Transverse colon (tissue), 4 donors: ENCODE measurements at places on chromosomes 1 and 21. TPM values are rescaled to one million over a fixed set of nuclear protein-coding genes. Genes with fewer than 3 reads are reported as not detected.
A peak's percentile ranks its signal among the peaks of the same experiment; 100 is the strongest.

DNA sequence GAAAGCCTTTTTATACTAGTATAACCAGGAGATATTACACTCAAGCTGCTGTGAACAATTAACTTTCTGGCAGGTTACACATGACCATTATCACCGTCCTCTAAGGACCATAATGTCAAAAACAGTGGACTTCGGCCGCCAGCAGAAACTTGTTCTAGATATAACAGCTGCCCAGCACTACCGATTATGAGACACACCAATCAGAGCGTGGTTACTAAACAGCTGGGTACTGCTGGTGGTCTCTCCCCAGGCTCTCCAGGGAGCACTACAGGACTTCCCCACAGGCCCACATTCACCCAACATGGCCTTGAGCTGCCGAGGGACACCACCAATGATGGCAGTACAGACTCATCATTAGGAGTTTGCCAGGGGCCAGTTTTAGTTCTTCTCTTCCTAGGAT lies 57.9 kb upstream of the CTBS start:
- H3K27ac ChIP-seq: peak overlapping the region; percentile 60
- H3K4me1 ChIP-seq: peaks cover 22% of the 10 kb centered on the region
- DNase-seq: no peak
- no peaks in the 10 kb centered on the region for H3K27me3 ChIP-seq

DNA sequence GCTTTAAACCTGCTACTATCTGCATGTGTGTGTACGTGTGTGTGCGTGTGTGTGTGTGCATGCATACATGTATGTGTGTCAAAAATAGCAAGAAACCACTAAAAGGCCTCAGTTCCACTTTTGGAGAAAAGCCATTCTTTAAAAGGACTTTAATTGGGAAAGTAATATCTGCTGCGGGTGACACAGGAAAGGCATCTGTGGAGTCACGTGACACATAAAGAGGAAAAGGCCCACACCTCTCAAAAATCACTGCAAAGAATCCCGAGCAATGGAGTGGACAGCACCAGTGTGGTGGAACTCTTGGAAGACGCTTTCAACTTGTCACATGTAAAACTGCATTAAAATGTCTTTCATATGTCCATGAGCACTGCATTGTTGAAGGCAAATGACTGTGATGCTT lies 63.6 kb downstream of the DSCAM start:
- no peaks in the 10 kb centered on the region for H3K36me3 ChIP-seq
- H3K27me3 ChIP-seq: no peaks in the 10 kb centered on the region
- no peaks in the 10 kb centered on the region for H3K4me1 ChIP-seq
- no peak overlapping the region for H3K4me3 ChIP-seq
- H3K27ac ChIP-seq: no peak overlapping the region
- DNase-seq: no peak

- H3K4me3 ChIP-seq: no peak overlapping the region
- DNase-seq: peak; percentile 32
- no peaks in the 10 kb centered on the region for H3K36me3 ChIP-seq
- no peak overlapping the region for H3K27ac ChIP-seq
- no peaks in the 10 kb centered on the region for H3K27me3 ChIP-seq
- peaks cover 46% of the 10 kb centered on the region for H3K4me1 ChIP-seq
These were observed 24.8 kb upstream of the SELENON start for GRCh38 chr1:25774921-25775771.

DNA sequence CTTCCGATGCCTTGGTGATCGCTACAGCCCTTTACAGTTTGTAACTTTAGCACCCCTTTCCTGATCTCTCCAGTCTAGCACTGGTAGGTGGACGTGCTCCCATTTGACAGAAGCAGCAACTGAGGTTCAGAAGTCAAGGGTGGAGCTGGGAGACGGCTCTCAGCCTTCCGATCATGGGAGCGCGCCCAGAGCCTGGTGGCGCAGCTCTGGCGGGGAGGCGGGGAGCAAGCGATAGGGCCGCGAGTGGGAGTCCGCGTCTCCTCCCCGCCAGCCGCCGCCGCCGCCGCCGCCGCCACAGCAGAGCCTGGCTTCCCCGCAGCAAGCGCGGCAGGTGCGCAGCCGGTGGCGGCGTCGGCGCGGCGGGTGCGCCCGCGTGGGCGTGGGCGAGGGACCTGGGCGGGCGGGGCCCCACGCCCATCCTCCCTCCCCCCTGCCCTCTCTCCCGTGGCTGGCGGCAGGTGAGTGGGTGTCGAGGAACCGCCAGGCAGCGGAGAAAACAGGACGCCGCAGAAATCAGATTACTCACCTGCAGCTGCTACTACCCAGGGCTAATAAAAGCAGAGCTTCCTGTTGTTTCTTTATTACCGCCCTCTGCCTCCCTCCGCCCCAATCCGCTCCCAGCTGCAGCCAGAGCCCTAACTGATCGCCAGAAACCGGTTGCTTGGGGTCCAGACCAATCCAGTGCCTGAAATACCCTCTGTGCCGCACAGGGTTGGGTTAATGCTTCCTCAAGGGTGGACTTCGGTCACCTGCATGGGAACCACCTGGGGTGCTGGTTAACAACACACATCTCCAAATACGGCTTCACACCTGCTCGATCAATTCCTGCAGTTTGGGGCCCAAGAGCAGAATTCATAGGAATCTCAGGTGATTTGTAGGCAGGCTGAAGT lies 60.2 kb upstream of the ID3 start:
- peak overlapping the region; percentile 37 for H3K4me3 ChIP-seq
- DNase-seq: peak; percentile 85
- peaks cover 12% of the 10 kb centered on the region for H3K4me1 ChIP-seq

GRCh38 chr1:99646868-99647267 lies 955 bp downstream of the PALMD start:
- H3K4me1 ChIP-seq: no peaks in the 10 kb centered on the region
- no peak overlapping the region for H3K4me3 ChIP-seq
- H3K27ac ChIP-seq: no peak overlapping the region
- no peak for DNase-seq
- H3K27me3 ChIP-seq: peaks cover 4% of the 10 kb centered on the region
- no peaks in the 10 kb centered on the region for H3K36me3 ChIP-seq

DNA sequence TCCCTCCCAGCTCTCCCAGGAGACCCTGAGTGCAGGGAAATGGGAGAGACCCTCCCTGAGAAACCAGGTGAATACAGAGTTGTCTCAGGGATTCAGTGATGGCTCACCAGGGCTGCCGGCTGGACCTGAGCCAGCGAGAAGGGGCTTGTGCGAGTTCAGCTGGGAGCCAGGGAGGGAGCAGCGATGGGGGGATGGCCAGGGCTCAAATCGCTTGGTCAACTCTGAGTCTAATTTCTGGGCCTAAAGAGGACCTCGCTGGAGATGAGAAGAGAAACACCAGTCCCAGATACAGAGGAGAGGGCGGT lies 6.5 kb downstream of the FCGR2A start:
- no peak overlapping the region for H3K27ac ChIP-seq
- no peak for DNase-seq
- H3K27me3 ChIP-seq: no peaks in the 10 kb centered on the region

DNA sequence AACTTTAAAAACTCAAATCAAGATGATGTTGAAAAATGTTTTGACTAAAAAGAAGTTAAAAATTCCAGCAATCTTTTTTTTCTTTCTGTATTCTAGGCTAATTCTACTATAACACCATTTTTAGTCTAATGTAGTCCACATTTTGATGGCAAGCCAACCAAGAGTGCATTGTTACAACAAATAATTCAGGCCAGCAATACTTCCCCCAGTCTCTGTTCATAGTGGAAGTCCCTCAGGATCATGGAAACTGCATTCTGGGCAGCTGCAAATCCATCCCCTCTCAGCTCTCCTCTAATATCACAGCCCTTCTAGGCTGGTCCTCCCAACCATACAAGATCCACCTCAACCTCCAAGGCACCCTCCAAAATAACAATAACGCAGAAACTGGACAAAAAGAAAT lies 7.8 kb upstream of the CD58 start:
- peaks cover 9% of the 10 kb centered on the region for H3K4me1 ChIP-seq
- no peaks in the 10 kb centered on the region for H3K27me3 ChIP-seq
- DNase-seq: no peak
- H3K27ac ChIP-seq: no peak overlapping the region
- no peaks in the 10 kb centered on the region for H3K36me3 ChIP-seq

DNA sequence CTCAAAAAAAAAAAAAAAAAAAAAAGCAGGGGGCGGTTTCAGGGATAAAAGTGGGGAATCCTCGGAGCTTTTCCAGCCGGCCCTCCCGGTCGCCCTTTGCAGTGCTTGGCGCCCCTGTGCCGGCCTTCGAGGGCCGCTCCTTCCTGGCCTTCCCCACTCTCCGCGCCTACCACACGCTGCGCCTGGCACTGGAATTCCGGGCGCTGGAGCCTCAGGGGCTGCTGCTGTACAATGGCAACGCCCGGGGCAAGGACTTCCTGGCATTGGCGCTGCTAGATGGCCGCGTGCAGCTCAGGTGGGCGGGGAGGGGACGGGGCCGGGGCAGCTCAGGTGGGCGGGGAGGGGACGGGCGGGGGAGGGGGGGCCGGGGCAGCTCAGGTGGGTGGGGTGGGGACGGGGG lies 25.3 kb downstream of the RNF223 start:
- no peaks in the 10 kb centered on the region for H3K27me3 ChIP-seq
- no peak for DNase-seq
- H3K4me3 ChIP-seq: no peak overlapping the region
- no peaks in the 10 kb centered on the region for H3K36me3 ChIP-seq
- H3K4me1 ChIP-seq: no peaks in the 10 kb centered on the region

DNA sequence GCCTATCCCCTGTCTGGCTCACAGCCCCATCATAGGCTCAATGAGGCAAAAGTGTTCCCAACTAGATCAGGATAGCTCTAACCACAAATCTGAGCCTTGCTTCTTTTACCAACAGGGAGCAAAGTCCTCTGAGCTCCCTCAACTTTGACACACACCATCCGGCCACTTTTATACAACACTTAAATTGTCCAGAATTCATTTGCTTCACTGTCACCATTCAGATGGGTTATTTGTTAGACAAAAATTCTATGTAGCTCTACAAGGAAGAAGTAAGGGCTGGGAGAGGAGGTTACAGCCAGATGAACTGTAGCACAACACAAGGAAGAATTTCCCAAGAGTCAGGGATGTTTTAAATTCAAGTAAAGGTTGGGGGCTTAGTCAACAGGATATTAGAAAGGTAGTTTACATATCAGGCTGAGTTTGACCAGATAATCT lies 50.8 kb downstream of the TGFBR3 start:
- H3K4me3 ChIP-seq: no peak overlapping the region
- H3K4me1 ChIP-seq: peaks cover 20% of the 10 kb centered on the region
- no peaks in the 10 kb centered on the region for H3K36me3 ChIP-seq
- H3K27ac ChIP-seq: peak overlapping the region; percentile 36

- peak; percentile 84 for DNase-seq
- H3K27ac ChIP-seq: peak overlapping the region; percentile 53
- no peak overlapping the region for H3K4me3 ChIP-seq
- H3K36me3 ChIP-seq: no peaks in the 10 kb centered on the region
- H3K27me3 ChIP-seq: no peaks in the 10 kb centered on the region
- H3K4me1 ChIP-seq: peaks cover 11% of the 10 kb centered on the region
These were observed 14.5 kb downstream of the KDF1 start for GRCh38 chr1:26945728-26946127.

GRCh38 chr1:231862611-231863010 lies 236.0 kb downstream of the DISC1 start:
- H3K4me3 ChIP-seq: no peak overlapping the region
- H3K36me3 ChIP-seq: no peaks in the 10 kb centered on the region
- no peak for DNase-seq

DNA sequence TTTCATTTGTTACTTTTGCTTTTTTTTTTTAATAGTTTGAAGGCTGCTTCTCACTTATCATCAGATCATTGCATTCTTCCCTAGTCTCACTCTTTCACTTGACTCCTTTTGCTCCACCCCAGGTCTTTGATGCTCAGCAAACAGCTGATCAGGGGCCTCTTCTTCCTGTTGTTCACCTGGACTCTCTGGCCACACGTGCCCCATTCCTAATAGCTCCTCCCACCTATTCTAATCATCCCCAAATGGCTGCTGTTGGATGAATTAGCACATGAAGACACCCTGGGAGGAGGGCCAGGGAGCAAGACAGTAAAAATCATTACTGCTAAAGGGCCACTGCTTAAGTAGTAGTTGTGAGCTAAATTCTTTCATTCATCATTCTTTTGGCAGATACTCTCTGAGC lies 119.5 kb downstream of the MAB21L3 start:
- no peak overlapping the region for H3K4me3 ChIP-seq
- H3K4me1 ChIP-seq: no peaks in the 10 kb centered on the region
- DNase-seq: no peak
- no peak overlapping the region for H3K27ac ChIP-seq
- no peaks in the 10 kb centered on the region for H3K36me3 ChIP-seq

- no peaks in the 10 kb centered on the region for H3K4me1 ChIP-seq
- no peak for DNase-seq
- no peaks in the 10 kb centered on the region for H3K36me3 ChIP-seq
- H3K27me3 ChIP-seq: no peaks in the 10 kb centered on the region
- H3K4me3 ChIP-seq: no peak overlapping the region
These were observed 91.4 kb upstream of the CTTNBP2NL start for GRCh38 chr1:112304612-112305011.

- no peaks in the 10 kb centered on the region for H3K36me3 ChIP-seq
- H3K4me1 ChIP-seq: no peaks in the 10 kb centered on the region
- H3K4me3 ChIP-seq: no peak overlapping the region
- DNase-seq: no peak
- no peaks in the 10 kb centered on the region for H3K27me3 ChIP-seq
These were observed 118.8 kb downstream of the RWDD3 start for GRCh38 chr1:95352767-95353166.

GRCh38 chr21:30349572-30349971 lies 1.2 kb upstream of the KRTAP23-1 start:
- DNase-seq: no peak
- H3K4me1 ChIP-seq: no peaks in the 10 kb centered on the region
- no peaks in the 10 kb centered on the region for H3K27me3 ChIP-seq
- no peaks in the 10 kb centered on the region for H3K36me3 ChIP-seq
- no peak overlapping the region for H3K27ac ChIP-seq

GRCh38 chr1:5415606-5416005 lies 576.6 kb downstream of the NPHP4 start:
- no peak for DNase-seq
- H3K36me3 ChIP-seq: no peaks in the 10 kb centered on the region
- H3K27me3 ChIP-seq: no peaks in the 10 kb centered on the region
- no peaks in the 10 kb centered on the region for H3K4me1 ChIP-seq

- peaks cover 4% of the 10 kb centered on the region for H3K27me3 ChIP-seq
- H3K27ac ChIP-seq: no peak overlapping the region
- no peak for DNase-seq
These were observed 261.0 kb downstream of the ASTN1 start for GRCh38 chr1:176903474-176903873.

GRCh38 chr21:27154451-27155129 lies 187.7 kb upstream of the ADAMTS5 start:
- no peak overlapping the region for H3K4me3 ChIP-seq
- no peak for DNase-seq
- no peaks in the 10 kb centered on the region for H3K36me3 ChIP-seq
- no peaks in the 10 kb centered on the region for H3K4me1 ChIP-seq

GRCh38 chr1:206935491-206936067 lies 10.7 kb downstream of the PIGR start:
- H3K36me3 ChIP-seq: no peaks in the 10 kb centered on the region
- DNase-seq: peak; percentile 61
- H3K4me3 ChIP-seq: no peak overlapping the region
- H3K27ac ChIP-seq: peak overlapping the region; percentile 89
- H3K4me1 ChIP-seq: no peaks in the 10 kb centered on the region

GRCh38 chr1:180918519-180918918 lies 5.8 kb downstream of the KIAA1614 start:
- peaks cover 3% of the 10 kb centered on the region for H3K27me3 ChIP-seq
- H3K4me3 ChIP-seq: no peak overlapping the region
- no peaks in the 10 kb centered on the region for H3K36me3 ChIP-seq
- no peak for DNase-seq
- H3K4me1 ChIP-seq: no peaks in the 10 kb centered on the region
- no peak overlapping the region for H3K27ac ChIP-seq

The PODN gene
- total RNA-seq: 43.6 TPM

The OR2L5 gene
- not detected for total RNA-seq

The PTGS2 gene
- 28.3 TPM for total RNA-seq

The NOTCH2 gene
- total RNA-seq: 46.3 TPM
